ENCODE measurements at places on chromosomes 6 and 20.

GRCh38 chr6:118844915-118845314 is 49.0 kb upstream of the ASF1A start:
- no peak for DNase-seq

GRCh38 chr20:52824494-52825216 is 147.5 kb upstream of the TSHZ2 start:
- DNase-seq: no peak

DNA sequence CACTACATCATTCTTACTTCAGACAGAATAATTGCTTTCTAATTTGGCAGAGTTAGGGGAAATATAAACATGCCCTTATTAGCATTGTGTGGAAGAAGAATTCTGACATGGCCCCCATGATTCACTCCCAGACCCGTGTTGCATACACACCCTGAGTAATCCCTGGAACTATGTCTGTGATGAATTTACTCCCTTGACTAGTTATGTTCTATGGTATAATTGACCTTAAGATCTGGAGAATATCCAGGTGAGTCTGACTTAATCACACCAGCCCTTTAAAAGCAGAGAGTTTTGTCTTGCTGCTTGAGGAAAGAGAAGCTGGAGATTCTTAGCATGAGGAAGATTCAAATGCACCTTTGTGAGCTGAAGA is 262.9 kb downstream of the SOX4 start:
- no peak for DNase-seq

DNA sequence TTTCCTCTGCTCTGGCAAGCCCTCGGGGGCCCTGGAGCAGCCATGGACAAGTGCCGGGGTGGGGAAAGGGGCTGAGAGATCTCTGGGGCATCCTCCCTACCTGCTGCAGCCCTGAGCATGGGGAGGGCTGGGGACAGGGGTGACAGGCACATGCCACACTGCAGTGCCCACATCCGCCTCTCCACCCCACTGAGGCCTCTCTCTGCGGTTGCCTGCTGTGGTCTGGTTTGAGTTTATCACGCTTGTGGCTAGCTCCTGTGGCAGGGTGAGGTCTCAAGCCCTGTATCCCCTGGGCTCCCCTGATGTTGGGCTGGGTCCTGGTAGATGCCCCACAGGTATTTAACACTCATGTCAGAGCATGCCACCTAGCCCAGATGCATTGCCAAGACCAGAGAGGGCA is 52.9 kb upstream of the MLN start:
- DNase-seq: no peak

DNA sequence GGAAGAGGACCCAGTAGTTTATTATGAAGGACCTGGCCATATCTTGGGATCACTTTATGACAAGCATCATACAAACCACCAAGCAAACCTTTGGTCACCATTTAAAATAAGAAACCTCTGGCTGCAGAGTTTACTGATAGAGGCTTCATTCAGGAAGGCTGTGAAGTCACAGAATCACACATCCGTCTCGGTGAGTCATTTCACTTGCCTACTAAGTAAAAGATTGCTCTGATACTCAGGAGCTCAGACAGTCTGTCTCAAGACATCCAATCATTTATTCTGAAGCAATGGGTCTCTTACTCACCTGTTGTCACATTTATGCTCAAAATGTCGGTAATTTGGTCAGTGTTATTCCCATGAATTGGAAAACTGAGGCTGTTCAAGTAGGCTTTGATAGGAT is 33.7 kb downstream of the ADGRF5 start:
- DNase-seq: no peak

DNA sequence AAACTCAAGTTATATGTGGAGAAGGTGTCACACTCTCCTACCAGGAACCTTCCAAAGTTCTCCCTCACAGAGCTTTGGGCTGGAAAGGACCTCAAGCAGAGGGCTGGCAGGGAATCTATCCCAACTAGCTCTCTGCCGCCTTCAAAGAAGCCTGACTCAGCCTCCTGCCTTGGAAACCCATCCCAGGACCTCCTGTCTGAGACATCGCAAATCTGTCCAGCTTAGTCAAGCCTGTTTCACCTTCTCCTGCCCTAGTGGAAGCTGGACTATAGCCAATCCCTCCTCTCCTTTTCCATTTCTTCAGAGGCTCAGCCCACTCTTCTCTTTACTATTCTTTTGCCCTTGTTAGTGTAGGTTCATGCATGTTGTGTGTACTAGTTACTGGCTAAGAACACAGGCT is 48.2 kb upstream of the FOXP4 start:
- no peak for DNase-seq

DNA sequence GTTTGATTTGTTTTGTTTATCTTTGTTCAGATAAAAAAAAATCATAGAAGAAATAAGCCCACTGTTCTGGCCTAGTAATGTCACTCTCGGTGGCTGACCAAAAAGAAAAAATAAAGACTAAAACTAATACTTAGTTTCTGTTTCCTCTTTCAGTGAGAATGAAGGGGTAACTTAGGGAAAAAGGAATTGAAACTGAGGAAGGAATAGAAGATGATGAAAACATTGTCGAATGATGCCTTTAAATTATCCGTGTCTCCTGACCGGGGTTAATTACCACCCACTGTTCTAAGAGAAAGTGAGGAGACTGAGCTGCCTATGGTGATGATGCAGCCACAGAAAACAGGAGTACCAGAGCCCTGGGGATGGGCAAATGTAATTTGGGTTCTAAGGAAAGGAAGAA is 73.1 kb downstream of the PTCHD4 start:
- no peak for DNase-seq

DNA sequence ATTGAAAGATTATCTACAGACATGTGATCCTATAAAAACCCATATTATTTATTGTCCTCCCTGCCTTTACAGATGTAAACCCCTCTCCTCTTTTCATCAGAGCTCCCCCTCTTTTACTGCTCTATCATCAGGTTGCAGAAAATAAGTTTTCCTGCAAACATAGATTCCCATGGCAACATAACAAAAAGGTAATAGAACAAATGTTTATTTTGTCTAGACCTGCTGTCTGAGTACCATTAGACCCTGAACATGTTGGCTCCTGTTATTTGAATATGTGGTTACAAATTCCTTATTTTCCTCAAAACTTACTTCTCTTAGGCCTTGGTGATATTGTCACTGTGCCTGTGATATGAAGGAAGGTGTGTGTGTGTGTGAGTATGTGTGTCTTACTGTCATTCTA is 11.5 kb downstream of the MAPK14 start:
- DNase-seq: no peak

- DNase-seq: no peak
These were observed 98.1 kb upstream of the MARCKS start for GRCh38 chr6:113758826-113759574.

DNA sequence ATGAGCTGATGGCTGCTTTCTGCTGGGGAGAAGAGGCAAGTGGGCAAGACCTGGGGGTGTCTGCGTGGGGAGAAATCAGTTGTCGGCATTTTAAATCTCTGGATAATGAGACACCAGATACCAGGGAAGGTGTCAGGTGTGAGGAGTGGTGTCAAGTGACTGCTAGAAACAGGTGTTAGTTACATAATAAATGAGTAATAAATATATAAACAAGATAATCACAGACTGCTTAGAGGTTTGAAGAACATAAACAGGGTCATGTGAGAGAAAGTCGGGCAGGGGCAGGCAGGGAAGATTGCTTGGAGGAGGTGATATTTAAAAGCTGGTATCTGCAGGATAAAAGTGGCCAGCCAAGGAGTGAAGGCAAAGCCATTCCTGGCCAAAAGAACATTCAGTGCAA is 87.2 kb upstream of the RIN2 start:
- DNase-seq: no peak

GRCh38 chr6:63883597-63883996 is 248.0 kb downstream of the PHF3 start:
- no peak for DNase-seq

DNA sequence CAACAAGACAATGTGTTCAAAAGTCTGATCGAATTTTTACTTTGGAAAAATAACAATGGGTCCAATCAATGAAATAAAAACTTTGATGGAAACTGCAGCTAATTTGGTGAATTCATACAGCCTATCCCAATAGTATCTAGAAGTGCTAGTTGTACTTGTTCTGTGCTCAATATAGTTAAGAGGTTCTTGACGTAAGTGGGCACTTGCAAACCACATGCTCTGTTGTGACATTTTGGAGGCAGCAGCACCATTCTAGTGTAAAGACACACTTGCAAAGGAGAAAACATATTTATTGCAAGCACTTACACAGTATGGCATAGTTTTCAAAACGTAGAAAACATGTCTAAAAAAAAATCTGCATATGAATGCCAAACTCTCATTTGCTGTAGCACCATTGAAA is 6.7 kb upstream of the KLHL31 start:
- no peak for DNase-seq

- DNase-seq: no peak
These were observed 311.4 kb downstream of the HACE1 start for GRCh38 chr6:104548297-104548696.

- DNase-seq: no peak
These were observed 2.8 kb upstream of the CSTL1 start for GRCh38 chr20:23436681-23437080.

DNA sequence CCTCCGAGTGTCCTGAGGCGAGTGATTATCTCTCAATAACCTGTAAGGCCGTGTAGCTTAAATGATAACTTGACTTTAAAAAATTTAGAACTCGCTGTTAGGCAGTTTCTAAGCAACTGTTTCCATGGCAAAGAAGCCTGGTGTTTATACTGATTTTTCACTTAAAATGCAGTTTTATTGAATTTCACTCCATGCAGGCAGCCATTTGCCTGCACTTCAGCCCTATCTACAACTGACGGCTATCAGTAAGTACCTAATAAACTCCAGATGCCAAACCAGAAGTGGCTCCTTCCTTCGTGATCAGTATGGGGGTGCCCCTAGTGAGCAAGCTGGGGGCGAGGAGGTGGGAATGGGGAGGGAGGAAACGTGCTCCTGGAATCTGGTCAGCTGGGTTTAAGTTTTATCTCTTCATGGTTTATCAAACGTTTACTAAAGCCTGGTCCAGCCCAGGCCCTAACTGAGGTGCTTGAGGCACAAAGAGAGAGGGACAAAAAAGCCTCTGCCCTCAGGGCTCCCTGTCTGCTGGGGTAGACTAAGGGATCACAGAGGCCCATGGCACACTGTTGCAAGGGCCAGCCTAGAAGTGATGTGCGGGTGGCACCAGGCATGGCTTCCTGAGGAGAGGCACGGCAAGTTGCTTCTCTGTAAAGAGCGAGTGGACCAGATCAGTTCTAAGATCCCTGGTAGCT is 45.5 kb downstream of the TTI1 start:
- no peak for DNase-seq

- no peak for DNase-seq
These were observed 2695.0 kb upstream of the DEFB115 start for GRCh38 chr20:28562510-28562898.

DNA sequence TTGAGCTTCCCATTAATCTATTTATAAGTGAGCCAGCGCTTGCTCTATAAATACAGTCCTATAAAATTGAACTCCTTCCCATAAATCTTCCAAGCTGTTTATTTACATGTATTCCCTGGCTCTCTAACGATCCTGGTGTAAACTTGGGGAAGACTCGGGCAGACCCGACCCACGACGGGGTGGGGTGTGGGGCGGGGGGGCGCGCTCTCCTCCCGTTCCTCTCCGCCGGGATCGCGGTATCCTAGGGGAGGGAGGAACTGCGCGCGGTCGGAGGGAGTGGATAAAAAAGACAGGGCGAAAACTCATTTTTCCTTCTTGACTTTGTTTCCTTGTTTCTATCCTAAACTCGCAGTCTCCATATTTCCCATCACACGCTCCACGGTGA is 31.1 kb downstream of the TFAP2B start:
- no peak for DNase-seq

DNA sequence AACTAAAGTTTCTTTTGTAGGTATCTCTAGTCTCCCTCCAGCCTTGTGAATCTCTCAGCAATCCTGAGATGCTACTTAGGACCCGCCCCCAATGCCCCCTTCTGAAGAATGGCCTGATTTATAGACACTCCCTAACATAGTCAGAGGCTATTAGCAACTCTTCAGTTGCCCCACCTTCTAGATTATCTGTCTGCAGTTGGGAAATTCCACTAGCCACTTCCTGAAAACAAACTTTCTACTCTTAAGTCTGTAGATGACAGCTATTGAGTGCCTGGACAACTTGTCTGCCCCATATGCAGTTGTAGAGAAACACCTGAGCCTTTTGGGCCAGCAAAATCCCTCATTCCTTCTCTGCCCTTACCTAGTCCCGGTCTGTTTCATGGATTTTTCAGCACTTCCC is 188.2 kb upstream of the PREP start:
- no peak for DNase-seq

GRCh38 chr6:43834528-43835155 is 64.6 kb downstream of the VEGFA start:
- DNase-seq: no peak

GRCh38 chr6:131443014-131443413 is 130.0 kb upstream of the ARG1 start:
- no peak for DNase-seq

- no peak for DNase-seq
These were observed 13.7 kb downstream of the TRAF3IP2 start for GRCh38 chr6:111591901-111592461.

GRCh38 chr6:90162648-90163387 is 133.8 kb downstream of the BACH2 start:
- no peak for DNase-seq

DNA sequence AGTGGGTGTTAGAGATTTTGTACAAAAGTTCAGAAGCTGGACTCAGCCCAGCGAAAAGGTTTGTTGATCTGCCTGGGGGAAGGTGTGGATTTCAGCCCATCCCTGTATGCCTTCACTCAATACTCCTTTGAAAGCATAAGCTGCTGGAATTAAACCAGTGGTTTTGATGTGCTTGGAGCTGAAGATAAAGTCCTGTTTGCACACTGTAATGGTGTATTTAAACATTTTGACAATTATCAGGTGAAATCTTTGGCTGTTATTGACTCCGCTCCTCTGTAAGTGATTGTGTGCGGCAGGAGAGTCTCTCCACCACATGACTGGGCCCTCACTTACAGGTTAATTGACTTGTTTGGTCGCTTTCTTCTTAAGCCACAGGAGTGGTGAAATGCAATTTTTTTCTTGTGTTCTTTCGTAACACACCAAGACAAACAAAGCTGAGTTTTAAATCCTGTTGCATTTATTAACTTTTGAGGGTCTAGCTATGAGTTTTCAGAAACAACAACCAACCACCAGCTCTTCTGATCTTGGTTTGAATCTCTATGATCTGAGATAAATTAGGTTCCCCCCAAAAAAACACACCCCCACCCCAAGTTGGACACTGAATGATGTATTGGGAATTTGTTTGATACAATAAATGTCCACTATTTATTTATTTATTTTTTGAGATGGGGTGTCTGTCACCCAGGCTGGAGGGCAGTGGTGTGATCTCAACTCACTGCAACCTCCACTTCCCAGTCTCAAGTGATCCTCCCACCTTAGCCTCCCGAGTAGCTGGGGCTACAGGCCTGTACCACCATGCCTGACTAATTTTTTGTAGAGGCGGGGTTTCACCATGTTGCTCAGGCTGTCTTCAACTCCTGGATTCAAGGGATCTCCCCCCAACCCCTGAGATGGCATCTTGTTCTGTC is 46.3 kb upstream of the NCOA3 start:
- no peak for DNase-seq

Data from head of caudate nucleus (tissue), 42 donors.